WTC11 (cell line): ENCODE measurements at places on chromosomes 2 and 18.

- no peak overlapping the region for H3K4me3 ChIP-seq
- H3K36me3 ChIP-seq, result no peaks in the 10 kb centered on the region
- no peak for DNase-seq
- H3K27ac ChIP-seq, result no peak overlapping the region
- peaks cover 22% of the 10 kb centered on the region for H3K4me1 ChIP-seq
These were observed 21.2 kb upstream of the YES1 start for GRCh38 chr18:833197-833596.

DNA sequence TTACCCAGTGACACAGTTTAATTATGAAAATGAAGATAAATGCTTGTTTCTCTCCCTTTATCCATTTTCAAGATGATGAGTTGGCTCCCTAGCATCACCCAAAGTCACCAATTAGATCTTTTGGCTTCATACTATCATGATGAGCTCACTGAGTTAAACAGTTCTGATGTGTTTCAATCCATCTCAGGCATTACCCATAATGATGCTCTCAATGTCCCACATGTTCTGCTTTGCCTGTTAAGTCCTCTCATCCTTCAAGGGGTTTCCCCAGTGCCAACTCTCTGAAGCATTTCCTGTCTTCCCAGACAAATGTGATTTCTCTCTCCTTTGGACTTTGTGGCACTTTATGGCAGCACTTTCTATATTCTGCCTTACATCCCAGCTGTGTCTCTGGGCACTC, 92.6 kb downstream of the EPB41L3 start:
- H3K27ac ChIP-seq, result no peak overlapping the region
- no peak for DNase-seq
- H3K27me3 ChIP-seq, result no peaks in the 10 kb centered on the region
- H3K4me3 ChIP-seq, result no peak overlapping the region
- H3K36me3 ChIP-seq, result no peaks in the 10 kb centered on the region

DNA sequence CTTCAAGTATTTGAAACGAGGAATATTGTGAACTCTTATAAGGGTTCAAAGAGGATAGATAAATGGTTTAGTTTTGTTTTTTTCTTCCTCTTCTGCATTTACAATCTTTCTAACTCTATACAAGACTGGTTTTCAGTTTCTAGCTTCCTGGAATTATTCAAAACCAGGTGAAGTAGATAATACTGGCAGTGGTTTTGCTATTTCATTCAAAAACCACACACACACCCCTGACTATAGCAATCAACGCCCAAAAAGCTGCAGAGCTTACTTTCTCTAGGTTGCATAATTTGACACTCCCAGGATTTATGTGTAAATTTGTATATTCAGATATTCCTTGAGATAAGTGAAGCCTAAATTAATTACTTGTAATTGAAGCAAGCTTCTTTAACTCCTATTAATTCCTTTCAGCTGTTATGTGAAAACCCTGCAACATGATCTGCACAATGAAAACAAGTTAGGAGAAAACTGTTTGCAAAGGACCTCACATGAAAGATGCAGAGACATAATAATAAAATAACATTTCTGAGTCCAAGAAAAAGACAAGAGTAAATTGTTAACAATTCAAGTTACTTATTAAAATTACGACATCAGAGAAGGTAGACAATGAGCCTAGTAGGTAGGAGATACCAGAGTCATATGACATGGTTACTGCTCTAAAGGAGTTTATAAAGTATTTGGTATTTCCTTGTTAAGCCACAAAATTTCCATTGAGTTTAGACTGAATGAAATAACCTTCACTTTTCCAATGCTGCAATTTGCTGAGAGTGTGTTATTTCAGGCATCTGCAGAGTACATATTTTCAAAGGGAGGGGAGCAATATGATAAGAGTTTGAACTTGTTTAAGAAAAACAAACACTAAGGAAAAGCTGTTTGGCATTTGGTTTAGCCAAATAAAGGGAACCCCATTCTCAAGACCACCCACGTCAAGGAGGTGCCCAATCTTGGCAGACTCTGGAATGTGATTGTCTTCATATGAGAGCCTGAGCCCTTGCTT, 1.6 kb upstream of the NFE2L2 start:
- H3K4me3 ChIP-seq, result peak overlapping the region; percentile 83
- no peak overlapping the region for H3K27ac ChIP-seq
- peaks cover 37% of the 10 kb centered on the region for H3K4me1 ChIP-seq
- DNase-seq, result no peak
- no peaks in the 10 kb centered on the region for H3K36me3 ChIP-seq
- no peaks in the 10 kb centered on the region for H3K27me3 ChIP-seq

GRCh38 chr2:162840598-162841246, 2.2 kb upstream of the KCNH7 start:
- no peak overlapping the region for H3K27ac ChIP-seq
- H3K36me3 ChIP-seq, result no peaks in the 10 kb centered on the region
- peaks cover 39% of the 10 kb centered on the region for H3K27me3 ChIP-seq
- peaks cover 20% of the 10 kb centered on the region for H3K4me1 ChIP-seq

- H3K4me3 ChIP-seq, result no peak overlapping the region
- no peaks in the 10 kb centered on the region for H3K36me3 ChIP-seq
- DNase-seq, result no peak
- H3K4me1 ChIP-seq, result no peaks in the 10 kb centered on the region
- no peak overlapping the region for H3K27ac ChIP-seq
- no peaks in the 10 kb centered on the region for H3K27me3 ChIP-seq
These were observed 129.3 kb downstream of the LNPK start for GRCh38 chr2:175872721-175873120.

GRCh38 chr2:10382354-10383061, 65.6 kb downstream of the ODC1 start:
- DNase-seq, result no peak
- peaks cover 60% of the 10 kb centered on the region for H3K4me1 ChIP-seq
- H3K36me3 ChIP-seq, result no peaks in the 10 kb centered on the region
- no peaks in the 10 kb centered on the region for H3K27me3 ChIP-seq
- H3K27ac ChIP-seq, result no peak overlapping the region
- H3K4me3 ChIP-seq, result no peak overlapping the region

GRCh38 chr18:34592961-34593382, 117.1 kb upstream of the DTNA start:
- H3K4me3 ChIP-seq, result peak overlapping the region; percentile 69
- no peaks in the 10 kb centered on the region; the same call in 1 of the 2 replicates for H3K36me3 ChIP-seq
- peak; percentile 43 for DNase-seq
- no peaks in the 10 kb centered on the region for H3K27me3 ChIP-seq
- peak overlapping the region; percentile 95 for H3K27ac ChIP-seq

- H3K4me1 ChIP-seq, result peaks cover 50% of the 10 kb centered on the region
- H3K36me3 ChIP-seq, result peaks cover 9% of the 10 kb centered on the region
- no peak overlapping the region for H3K27ac ChIP-seq
- DNase-seq, result no peak
- H3K27me3 ChIP-seq, result no peaks in the 10 kb centered on the region
These were observed 35.9 kb upstream of the MGAT5 start for GRCh38 chr2:134217924-134218323.
